Activated T-helper 1 cell treated with anti-CD3 and anti-CD28 coated beads, Interleukin-2, amount 50 U/mL, for 16 hours (primary cell): ENCODE measurements at places on chromosomes 3 and 15.

DNA sequence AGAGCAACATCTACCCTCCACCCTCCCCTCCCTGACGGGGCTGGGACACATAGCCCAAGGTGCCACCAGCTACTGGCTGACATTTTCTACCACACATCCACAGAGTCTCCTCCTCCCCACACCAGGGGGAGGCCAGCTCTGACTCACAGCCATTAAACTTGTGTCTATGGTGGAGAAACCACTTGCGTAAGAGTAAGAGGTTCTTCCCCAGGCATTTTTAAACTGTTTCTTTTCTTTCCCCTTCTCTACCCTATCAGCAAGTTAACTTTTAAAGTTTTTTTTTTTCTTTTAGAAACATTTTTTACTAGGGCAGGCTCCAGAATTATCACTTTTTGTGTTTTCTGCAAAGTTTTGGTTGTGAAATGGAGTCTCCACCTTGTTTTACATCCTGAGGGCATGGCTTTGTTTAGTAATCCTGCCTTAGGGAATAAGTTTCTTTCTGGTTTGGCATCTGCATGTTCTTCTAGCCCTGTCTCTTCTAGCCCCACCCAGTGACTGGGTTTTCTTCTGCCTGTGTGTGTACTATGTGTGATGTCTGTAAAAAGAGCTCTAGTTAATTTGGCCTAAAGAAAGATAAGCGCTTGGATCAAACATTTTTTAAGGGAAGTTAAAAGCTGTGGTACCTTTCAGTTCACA, 148.8 kb upstream of the GADL1 start:
- DNase-seq, result no peak

DNA sequence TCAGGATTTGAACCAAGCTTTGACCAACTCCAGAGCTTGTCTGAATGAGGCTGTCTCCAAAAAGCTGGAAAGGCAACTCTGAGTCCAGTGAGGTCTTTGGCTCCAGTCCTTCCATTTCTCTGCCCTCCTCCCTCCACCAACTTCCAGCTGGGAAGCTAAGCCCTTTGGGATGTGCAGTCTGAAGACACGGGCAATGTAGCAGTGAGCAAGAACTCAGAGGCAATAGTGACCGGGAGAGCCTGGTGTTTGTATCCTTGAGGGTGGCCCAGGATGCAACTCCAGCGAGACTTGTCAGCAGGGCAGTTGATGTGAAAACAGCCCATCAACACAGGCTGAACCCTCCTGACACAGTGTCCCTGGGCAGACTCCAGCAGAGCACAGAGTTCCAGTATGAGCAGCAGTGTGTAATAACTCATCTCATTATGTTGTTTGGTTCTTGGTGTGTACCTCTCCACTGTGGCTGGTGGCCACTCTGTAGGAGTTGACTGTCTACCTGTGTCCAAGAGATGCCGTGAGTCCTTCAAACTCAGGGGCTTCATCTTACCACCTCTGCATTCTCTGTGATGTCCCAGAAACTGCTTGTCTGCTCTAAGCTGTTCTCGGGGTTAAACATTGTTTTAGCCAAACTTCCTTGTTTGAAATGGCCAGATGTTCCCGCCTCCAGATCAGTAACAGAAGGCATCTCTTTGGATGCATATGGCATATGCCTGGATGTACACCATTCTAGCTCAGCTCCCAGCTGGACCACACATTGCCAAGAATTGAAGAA, 6.6 kb downstream of the CDCP1 start:
- DNase-seq, result no peak

DNA sequence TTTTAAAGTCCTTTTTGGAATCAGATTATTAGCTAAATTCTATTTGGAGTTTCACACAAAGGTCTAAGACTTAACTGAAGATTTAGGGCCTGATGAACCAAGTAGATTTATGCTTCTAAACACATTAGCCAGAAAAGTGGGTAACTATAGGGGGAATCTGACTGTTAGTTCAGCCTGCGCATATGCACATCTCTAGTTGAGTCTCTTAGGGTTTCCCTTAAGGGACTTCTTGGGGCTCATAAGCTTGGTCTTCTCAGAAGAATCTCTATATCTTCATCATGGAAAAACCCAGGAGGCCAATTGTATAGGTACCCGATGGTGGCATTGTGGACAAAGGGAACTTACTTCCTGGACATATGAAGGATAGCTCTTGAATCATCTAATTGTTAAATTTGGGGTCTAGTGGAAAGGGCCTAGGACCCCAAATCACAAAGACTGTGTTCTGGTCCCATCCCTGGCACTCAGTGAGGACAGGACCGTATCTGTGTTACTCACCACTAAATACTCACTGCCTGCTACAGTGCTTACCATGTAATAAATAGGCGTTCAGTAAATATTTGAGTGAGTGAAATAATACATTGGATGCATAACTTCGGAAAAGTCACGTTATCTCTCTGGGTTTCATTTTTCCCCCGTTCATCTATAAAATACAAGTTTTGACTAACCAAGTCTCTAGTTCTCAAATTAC, 17.0 kb downstream of the SELENOT start:
- DNase-seq, result no peak

GRCh38 chr3:172352786-172353185, 95.5 kb downstream of the GHSR start:
- no peak for DNase-seq

DNA sequence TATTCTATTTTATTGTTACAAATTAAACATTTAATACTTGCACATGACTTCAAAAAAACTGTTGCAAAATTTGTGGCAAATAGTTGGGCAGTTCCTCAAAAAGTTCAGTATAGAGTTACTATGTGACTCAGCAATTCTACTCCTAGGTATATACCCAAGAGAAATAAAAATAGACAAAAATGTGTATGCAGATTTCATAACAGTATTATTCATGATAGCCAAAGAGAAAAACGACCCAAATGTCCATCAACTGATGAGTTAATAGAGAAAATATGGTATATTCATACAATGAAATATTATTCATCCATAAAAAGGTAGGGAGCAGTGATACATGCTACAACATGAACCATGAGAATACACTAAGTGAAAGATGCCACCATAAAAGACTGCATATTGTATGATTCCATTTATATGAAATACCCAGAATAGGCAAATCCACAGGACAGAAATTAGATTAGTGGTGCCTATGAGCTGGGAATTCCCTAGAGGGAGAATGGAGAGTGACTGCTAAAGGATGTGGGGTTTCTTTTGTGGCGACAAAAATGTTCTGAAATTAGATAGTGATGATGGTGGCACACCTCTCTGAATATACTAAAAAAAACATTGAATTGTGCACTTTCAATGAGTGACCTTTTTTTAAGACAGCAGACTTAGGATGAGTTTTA, 31.6 kb upstream of the CLASP2 start:
- DNase-seq, result no peak
